ENCODE measurements at places on chromosomes 4 and X. TPM values are rescaled to one million over a fixed set of nuclear protein-coding genes. Genes with fewer than 3 reads are reported as not detected.

Gene WAS
- total RNA-seq, result 165 TPM

Gene OTUD6A
- total RNA-seq, result not detected

DNA sequence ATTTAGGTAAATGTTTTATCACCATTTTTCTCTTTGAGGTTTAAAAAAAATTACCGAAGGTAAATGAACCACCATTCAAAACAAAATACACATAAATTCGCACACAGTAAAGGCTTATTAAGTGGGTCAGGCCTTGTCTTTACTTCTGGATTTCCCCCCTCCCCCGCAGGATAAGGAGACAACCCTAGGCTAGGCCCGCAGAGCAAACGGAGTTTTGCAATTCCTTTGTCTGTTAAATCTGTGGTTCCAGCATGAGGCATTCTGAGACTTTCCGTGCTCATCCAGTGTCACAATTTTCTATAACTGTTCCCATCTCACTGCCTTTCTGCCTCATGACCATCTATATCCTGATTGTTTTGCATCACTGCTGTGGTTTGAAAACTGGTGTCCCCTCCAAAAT lies 307.4 kb downstream of the DCHS2 start:
- no peak for DNase-seq

DNA sequence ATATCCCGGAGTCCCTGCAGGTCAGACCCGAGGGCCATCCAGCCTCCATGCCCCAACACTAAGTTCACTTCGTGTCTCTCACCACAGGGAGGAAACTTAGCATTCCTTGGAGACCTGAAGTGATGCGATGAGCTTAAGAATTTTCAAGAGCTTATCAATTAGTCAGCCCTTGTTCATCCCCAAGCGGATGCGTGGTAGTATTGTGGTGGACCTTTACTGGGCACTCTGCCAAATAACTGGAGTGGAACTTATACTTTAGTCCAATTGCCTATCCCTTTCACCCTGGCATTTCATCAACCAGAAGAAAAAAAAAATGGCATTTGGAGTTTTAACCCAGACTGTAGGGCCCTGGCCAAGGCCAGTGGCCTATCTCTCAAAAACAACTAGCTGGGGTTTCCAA lies 137.1 kb downstream of the RELL1 start:
- DNase-seq, result no peak

- no peak for DNase-seq
Measured at GRCh38 chr4:47287735-47288134, 175.8 kb downstream of the COMMD8 start.

DNA sequence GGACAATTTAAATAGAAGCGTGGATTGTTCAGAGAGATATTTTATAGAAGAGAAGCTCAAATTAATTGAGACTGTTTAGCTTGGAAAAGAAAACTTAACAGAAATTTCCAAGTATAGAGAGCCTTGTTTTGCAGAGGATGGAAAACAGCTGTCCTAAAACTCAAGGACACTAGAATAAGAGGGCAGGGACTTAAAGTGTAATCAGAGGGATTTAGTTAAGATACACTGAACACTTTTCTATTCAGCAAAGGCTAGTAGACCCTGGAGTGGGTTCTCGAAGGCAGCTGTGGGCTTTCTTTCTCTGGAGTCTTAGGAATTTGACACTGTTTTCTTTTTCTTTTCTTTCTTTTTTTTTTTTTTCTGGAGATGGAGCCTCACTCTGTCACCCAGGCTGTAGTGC lies 92.7 kb upstream of the ARX start:
- no peak for DNase-seq

Gene SLC34A2
- total RNA-seq, result not detected

DNA sequence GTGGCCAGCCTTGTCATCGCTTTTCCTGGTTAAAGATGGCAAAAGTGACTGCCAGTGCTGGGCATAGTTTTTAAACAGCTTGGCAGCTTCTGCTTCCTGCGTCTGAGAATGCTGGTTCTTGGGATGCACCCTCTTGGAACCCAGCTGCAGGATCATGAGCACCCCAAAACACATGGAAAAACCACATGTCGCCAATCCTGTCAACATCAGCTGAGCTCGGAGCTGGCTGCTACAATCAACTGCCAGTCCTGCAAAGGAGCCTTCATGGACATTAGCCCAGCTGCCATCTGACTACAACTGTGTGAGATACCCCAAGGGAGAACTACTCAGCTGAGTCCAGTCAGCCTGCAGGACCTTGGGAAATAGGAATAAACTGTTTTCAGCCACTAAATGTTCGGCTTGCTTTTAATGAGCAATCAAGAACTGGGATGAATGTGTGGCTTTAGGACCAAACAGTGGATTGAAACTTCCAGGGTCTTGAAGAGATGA lies 31.0 kb downstream of the OSTC start:
- no peak for DNase-seq

DNA sequence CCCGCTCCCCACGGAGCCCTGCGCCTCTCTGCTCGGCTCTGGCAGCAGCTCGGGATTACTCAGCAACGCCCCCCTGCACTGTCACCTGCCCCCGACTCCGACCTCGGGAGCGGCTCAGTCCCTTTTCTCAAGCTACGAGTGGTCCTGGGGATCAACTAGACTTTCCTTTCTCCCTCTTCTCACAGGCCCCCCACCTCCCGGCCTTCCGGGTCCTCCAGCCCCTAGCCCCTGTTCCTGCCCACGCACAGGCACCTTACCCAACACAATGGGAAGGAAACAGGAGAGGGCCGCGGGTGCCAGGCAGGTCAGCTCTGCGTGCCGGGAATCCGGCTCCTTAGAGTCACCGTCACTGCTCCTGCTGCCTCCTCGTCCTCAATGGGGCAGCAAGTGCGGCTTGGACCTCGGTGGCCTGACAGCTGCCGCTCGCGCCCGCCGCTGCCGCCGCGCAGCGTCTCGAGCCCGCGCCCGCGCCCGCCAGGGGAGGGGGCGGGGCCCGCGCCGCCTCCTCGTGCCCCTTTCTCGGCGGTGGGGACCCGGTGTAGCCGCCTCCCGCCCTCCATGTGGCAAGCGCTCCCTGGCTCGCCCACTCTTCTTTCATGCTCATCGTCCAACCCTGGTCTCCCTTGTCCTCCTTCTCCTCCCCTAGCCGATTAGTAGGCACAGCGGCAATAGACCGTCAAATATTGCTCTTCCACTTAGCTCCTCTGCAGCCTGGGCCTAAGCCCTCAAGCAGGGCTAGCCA lies at the start of gene RAB9B:
Gene RAB9B, minus strand, starts transcription at position 455 of the 742 bp plus-strand sequence. CDS start 6,473 bp downstream, outside the sequence.
- peak; percentile 5 for DNase-seq

Gene LINC00632
- total RNA-seq, result 14.3 TPM

- no peak for DNase-seq
Measured at GRCh38 chr4:188127214-188127874, 11.9 kb upstream of the TRIML1 start.

DNA sequence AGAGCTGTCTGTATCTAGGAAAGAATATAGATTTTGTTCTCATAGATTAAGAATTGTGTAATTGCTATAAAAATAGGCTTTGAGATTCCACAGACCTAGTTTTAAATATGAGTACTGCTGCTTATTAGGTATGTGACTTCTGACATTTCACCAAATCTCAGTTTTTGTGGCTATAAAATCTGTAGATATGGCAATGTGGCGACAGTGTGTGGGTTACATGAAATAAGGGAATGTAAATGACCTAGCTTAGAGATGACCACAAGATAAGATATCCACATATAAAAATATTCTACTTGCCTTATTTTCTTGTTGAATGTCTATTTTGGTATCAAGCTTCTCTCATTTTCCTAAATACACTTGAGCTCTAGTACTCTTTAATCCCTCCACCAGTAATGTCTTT lies 193.8 kb downstream of the UNC5C start:
- no peak for DNase-seq

Gene SRPK3
- not detected for total RNA-seq

DNA sequence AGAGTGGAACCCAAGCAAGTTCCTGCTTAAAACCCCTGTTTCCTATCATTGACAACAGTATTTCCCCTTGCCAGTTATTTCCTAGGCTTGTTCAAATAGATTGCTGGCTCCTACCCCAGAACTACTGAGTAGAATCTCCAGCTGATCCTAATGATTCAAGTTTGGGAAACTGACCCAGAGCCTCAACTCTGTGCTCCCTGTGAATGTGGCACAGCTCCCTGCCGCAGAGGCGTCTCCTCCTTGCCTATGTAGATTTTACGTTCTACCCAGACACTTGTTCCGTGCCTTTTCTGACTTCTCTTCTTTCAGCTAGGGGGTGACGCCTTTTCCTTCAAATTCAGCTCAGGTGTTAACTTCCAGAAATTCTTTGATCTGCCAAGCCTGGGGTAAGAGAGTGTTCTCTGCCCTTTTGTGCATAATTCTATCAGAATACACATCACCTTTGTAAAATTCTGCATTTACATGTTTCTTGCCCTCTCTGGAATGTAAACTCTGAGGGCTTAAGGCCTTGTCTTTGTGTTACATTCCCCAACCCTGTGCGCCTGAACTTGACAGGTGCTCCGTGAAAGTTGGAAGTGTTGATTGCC lies 4.4 kb downstream of the LSM6 start:
- DNase-seq, result no peak

GRCh38 chr4:84258905-84259830 lies 239.9 kb downstream of the NKX6-1 start:
- no peak for DNase-seq

- DNase-seq, result peak; percentile 71
Measured at GRCh38 chr4:80173401-80173800, 23.9 kb upstream of the PRDM8 start.

Gene AKAP4
- total RNA-seq, result not detected

DNA sequence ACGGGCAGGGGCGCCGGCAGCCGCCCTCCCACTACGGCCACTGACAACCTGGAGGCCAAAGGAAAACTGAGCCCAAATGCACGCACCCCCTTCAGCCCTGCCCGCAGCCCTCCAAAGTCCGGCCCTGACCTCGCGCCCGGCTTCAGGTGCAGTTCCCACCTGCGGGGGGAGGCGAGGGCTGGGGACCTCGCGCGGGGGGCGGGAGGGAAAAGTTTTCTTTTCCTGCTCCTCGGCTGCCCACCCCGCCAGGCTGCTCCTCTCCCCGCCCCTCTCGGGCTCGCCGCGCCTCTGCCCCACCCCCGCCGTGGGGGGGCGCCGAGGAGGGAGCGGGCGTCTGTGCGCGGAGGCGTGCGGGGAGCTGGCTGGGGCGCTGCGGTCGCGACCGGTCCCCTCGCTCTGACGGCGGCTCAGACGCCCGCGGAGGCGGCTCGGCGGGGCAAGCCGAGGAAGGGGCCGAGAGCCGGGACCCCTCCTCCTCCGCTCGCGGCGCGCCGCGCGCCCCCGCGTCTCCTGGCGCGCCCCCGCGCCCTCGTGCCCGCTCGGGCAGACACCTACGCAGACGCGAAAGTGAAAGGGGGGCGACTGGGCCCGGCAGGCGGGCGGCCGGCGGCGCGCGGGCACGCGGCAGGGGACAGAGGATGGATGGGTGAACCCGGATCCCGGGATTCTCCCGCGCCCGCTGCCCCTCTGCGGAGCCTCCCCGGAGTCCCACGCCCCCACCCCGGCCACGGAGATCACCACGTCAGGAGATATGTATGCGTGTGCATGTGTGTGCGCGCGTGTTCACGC lies 3.1 kb upstream of the NR3C2 start:
- peak; percentile 52 for DNase-seq

GRCh38 chr4:6520051-6520636 lies 47.7 kb upstream of the PPP2R2C start:
- DNase-seq, result no peak

DNA sequence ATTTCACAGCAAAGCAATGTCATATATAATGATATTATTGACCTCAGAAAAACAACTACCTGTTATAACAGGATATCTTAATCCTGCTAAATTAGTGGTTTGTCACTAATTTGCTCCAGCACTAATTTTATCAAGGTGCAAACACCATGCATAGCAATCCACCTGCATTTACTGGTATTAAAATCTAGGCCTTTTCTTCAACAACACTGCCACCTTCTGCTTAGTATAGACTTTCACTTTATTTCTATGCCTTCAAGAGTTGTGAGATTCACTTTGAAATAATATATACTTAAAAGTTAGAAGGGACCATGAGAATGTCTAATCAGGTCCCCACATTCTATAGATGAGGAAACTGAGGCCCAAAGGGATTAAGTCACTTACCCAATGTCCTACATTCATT lies 82.1 kb upstream of the IQCM start:
- no peak for DNase-seq

Gene TNMD
- total RNA-seq, result not detected

- no peak for DNase-seq
Measured at GRCh38 chrX:153458476-153458875, 11.9 kb downstream of the HAUS7 start.

DNA sequence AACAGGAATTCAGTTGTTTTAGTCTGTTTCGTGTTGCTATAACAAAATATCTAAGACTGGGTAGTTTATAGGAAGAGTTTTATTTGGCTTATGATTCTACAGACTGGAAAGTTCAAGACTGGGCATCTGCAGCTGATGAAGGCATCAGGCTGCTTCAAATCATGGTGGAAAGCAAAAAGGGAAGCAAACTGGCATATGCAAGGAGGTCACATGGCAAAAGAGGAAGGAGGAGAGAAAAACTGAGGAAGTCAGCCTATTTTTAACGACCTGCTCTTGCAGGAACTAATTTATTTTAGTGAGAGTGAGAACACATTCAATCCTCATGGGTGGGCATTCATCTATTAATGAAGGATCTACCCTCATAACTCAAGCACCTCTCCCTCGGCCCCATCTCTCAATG lies 363.1 kb upstream of the HS3ST1 start:
- no peak for DNase-seq

Gene PABPC1L2B
- total RNA-seq, result not detected

Gene SHOX
- total RNA-seq, result not detected

DNA sequence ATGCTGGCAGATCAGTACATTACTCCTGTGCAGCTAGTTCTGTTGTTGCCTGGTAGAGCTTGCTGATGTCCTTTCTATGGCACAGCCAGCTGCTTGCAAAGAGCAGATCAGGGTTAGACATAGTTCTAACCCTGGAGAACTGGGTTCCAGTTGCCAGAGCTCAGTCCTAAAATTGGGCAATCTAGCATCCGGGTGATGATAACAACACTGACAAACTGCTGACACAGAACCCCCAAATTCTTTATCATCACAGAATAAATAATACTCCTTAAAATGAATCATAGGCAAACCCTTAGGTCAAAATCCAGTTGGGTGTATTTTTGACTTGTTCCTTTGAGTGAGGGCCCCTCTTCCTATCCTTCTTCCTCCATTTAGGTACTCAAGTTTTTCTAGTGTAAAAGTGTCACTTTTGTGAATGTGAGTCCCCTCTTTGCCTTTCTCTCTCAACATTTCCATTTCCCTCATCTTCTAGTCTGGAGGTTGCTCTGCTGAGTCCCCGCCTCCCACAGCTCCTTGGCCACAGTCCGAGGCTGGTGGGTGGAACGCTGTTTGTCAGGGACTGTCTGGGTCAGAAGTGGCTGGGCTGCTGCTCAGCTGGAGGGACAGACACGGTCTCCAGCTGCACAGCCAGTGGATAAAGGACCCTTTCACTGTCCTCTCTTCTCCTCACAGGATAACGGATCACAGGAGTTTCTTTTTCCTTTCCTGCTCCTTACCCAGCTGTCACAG lies 93.6 kb upstream of the RASGEF1B start:
- DNase-seq, result no peak

GRCh38 chr4:171433674-171434073 lies 379.5 kb upstream of the GALNTL6 start:
- no peak for DNase-seq

DNA sequence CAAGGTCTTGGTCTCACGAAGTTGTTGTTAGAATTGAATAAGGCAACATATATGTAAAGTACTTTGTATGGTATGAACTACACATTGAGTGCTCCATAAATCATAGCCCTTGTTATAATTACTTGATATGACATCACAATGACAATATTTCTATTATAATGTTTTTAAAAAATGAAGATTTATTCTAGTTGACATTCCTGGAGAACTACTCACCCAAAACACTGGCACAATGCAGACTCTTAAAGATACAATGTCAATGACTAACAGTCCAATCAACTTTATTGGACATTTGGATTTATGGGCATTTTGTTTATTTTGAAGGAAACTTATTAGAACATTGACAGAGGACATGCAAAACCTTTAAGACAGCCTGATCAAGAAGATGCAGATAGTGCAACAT lies 55.3 kb downstream of the ASB9 start:
- DNase-seq, result no peak

Data from activated CD4-positive, alpha-beta T cell treated with anti-CD3 and anti-CD28 coated beads, Interleukin-2, amount 10 ng/mL, durations not matched to agents 7 days and 5 days (primary cell).